ENCODE measurements at places on chromosomes 2 and 18. TPM values are rescaled to one million over a fixed set of nuclear protein-coding genes. Genes with fewer than 3 reads are reported as not detected.

- no peak overlapping the region for H3K27ac ChIP-seq
- no peak for DNase-seq
- H3K27me3 ChIP-seq: no peaks in the 10 kb centered on the region
- no peaks in the 10 kb centered on the region for H3K4me1 ChIP-seq
- no peak overlapping the region for H3K4me3 ChIP-seq
Measured at GRCh38 chr2:1674276-1674675, 70.0 kb downstream of the PXDN start.

DNA sequence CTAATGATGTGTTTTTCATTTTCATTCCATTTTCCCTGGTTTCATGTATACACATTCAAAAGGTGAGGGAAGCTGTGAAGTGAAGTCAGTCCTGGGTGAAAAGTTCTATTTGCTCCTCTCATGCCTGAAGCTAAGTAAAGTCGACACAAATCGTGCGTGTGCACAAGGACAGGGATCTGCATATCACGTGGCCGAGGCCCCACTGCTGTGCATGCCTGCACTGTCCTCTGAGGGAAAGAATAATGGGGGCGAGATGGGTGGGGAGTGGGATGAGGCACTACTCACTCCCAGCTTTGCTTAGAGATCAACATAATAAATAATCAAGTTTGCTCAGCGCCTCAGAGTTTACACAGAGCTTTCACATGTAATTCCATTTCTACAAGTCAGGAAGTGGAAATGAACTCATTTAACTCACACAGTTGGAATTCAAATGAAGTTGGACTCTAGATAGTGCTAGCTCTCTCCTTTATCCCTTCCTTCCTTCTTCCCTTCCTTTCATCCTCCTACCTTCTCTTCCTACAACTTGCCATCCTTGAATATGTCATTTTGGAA, 5.1 kb upstream of the PTPRM start:
- DNase-seq: no peak
- no peaks in the 10 kb centered on the region for H3K36me3 ChIP-seq
- H3K27me3 ChIP-seq: peaks cover 23% of the 10 kb centered on the region
- peaks cover 3% of the 10 kb centered on the region for H3K4me1 ChIP-seq

Gene NUP35
- 14.4 TPM for total RNA-seq

- no peak overlapping the region for H3K4me3 ChIP-seq
- no peak for DNase-seq
- peaks cover 3% of the 10 kb centered on the region for H3K27me3 ChIP-seq
Measured at GRCh38 chr2:122061831-122062230, 306.4 kb downstream of the TSN start.

GRCh38 chr2:219836647-219837177, 209.3 kb downstream of the SLC4A3 start:
- no peak for DNase-seq
- no peak overlapping the region for H3K27ac ChIP-seq
- no peak overlapping the region for H3K4me3 ChIP-seq
- H3K36me3 ChIP-seq: no peaks in the 10 kb centered on the region
- H3K27me3 ChIP-seq: peaks cover 4% of the 10 kb centered on the region
- no peaks in the 10 kb centered on the region for H3K4me1 ChIP-seq

Gene NLRC4
- total RNA-seq: not detected

DNA sequence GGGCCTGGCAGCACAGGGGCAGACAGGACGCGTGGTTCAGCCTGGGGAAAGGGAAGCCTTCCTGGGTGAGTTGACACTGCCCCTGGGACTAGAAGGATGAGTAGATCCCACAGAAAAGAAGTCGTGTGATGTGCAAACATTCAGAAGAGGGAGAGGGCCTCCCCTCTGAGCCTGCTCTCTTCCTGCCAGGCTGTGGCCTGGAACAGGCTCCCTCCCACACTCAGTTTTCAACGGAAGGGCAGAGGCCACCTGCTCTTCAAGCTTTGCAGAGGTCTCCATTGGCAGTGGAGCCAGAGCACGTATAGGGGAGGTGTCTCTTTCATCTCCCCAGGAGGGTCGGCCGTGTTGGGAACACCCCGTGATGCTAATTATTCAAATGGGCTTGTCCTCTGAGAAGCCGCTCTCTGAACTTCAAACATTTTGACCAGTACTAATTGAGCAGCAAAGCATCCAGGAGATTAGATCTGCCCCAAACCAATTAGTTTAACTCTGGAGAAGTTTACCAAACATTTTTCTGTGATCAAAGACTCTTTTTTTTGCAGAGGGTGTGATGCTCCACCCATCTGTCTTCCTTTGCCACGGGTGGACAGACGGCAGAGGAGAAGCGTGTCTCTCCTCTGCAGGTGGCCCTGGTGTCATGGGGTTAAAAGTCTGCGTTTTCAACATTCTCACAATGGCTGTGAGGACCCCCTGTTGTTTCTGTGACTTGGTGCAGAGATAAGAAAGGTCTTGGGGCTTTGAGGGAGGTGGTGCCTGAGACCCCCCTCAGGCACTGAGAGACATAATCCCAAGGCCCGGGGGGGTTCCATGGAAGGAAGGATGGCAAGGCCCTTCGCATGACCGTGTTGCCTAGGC, 29.5 kb upstream of the ODC1 start:
- no peaks in the 10 kb centered on the region for H3K36me3 ChIP-seq
- H3K4me3 ChIP-seq: no peak overlapping the region
- H3K4me1 ChIP-seq: peaks cover 16% of the 10 kb centered on the region
- DNase-seq: no peak

Gene SERPINB10
- total RNA-seq: not detected

GRCh38 chr2:239318151-239318611, 82.6 kb downstream of the HDAC4 start:
- H3K4me3 ChIP-seq: no peak overlapping the region
- peaks cover 33% of the 10 kb centered on the region for H3K36me3 ChIP-seq
- H3K4me1 ChIP-seq: peaks cover 35% of the 10 kb centered on the region
- no peak overlapping the region for H3K27ac ChIP-seq
- DNase-seq: peak; percentile 16

GRCh38 chr2:28702415-28702861, 49.2 kb upstream of the PPP1CB start:
- peaks cover 9% of the 10 kb centered on the region for H3K4me1 ChIP-seq
- peaks cover 5% of the 10 kb centered on the region for H3K36me3 ChIP-seq
- DNase-seq: no peak
- peak overlapping the region; percentile 29 for H3K27ac ChIP-seq
- no peak overlapping the region for H3K4me3 ChIP-seq
- H3K27me3 ChIP-seq: no peaks in the 10 kb centered on the region

DNA sequence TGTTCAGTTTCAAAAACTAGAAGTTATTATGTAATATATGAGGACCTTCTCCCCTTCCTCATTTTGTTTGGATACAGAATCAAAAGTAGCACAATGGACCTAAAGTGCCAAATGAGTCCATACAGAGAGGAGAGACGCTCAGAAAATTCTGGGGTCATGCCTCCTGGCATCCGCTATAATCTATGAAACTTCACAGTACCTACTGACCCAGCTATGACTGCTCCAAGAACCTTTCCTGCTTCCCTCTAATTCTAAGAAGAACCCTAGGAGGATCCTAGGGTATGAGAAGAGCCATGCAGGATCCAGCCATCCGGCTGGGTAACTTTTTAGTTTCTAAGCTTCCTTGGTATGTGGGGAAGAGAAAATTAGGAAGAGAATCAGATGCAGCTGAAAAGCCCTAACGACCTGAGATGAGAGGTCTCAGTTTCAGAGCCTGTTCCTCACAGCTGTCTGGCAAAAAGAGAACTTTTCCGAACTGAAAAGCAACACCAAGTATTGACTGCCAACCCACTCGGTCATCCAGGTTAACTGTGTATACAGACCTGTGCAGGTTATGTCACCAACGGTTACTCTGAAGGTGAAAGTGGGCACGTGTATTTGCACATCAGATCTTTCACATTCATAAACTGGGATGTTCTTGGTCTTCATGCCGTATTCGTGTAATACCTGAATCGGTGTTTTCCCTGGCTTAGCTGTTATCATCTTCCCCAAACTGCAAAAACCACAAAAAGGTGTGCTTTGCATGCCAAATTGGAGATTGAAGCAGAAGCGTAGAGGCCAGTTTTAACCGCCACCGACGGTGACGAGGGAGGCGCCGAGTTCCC, 1.1 kb downstream of the PRKRA start:
- peaks cover 18% of the 10 kb centered on the region for H3K36me3 ChIP-seq
- H3K4me1 ChIP-seq: peaks cover 33% of the 10 kb centered on the region
- peak overlapping the region; percentile 87 for H3K4me3 ChIP-seq
- H3K27ac ChIP-seq: peak overlapping the region; percentile 90
- H3K27me3 ChIP-seq: no peaks in the 10 kb centered on the region

Gene NDC80
- 34.3 TPM for total RNA-seq

GRCh38 chr2:658426-658825, 18.8 kb downstream of the TMEM18 start:
- H3K4me1 ChIP-seq: no peaks in the 10 kb centered on the region
- no peak overlapping the region for H3K4me3 ChIP-seq
- no peak for DNase-seq
- H3K36me3 ChIP-seq: peaks cover 4% of the 10 kb centered on the region
- H3K27ac ChIP-seq: no peak overlapping the region
- peaks cover 31% of the 10 kb centered on the region for H3K27me3 ChIP-seq

DNA sequence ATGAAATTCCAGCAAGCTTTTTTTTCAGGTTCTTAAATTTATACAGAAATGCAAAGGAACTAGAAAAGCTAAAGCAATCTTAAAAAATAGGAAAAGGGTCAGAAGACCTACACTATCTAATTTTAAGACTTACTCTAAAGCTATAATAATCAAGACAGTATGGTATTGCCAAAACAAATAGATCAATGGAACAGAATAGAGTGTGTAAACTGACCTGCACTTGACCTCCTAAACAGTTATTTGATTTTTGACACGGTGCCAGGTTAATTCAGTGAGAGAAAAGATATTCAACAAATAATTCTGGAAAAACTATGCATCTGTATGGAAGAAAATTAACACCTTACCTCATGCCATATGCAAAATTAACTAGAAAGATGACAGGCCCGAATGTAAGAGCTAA, 73.6 kb downstream of the OLA1 start:
- H3K27me3 ChIP-seq: no peaks in the 10 kb centered on the region
- H3K36me3 ChIP-seq: peaks cover 27% of the 10 kb centered on the region
- DNase-seq: no peak
- peaks cover 4% of the 10 kb centered on the region for H3K4me1 ChIP-seq

DNA sequence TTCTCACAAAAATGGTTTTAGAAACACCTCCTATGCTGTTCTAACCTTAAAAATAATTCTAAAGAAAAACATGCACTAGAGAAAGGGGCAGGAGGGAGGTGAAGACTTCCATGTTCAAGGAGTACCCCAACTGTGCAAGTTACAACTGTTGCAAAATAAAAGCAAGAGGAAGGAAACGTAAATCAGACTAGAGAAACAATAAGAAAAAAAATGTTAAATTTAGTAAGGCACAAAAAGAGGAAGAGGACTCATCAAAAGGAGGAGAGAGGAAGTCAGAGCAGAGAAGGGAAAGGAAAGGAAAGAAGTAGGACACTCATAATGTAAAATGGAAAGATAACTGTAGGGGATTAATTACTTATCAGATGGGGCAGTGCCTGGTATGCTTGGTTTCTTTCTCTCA, 34.1 kb downstream of the RAPH1 start:
- no peak overlapping the region for H3K4me3 ChIP-seq
- peaks cover 9% of the 10 kb centered on the region for H3K36me3 ChIP-seq
- H3K4me1 ChIP-seq: peaks cover 5% of the 10 kb centered on the region

- H3K36me3 ChIP-seq: no peaks in the 10 kb centered on the region
- no peak overlapping the region for H3K4me3 ChIP-seq
- DNase-seq: no peak
- H3K27me3 ChIP-seq: no peaks in the 10 kb centered on the region
- H3K27ac ChIP-seq: no peak overlapping the region
Measured at GRCh38 chr2:157894694-157895435, 18.7 kb upstream of the ACVR1 start.

DNA sequence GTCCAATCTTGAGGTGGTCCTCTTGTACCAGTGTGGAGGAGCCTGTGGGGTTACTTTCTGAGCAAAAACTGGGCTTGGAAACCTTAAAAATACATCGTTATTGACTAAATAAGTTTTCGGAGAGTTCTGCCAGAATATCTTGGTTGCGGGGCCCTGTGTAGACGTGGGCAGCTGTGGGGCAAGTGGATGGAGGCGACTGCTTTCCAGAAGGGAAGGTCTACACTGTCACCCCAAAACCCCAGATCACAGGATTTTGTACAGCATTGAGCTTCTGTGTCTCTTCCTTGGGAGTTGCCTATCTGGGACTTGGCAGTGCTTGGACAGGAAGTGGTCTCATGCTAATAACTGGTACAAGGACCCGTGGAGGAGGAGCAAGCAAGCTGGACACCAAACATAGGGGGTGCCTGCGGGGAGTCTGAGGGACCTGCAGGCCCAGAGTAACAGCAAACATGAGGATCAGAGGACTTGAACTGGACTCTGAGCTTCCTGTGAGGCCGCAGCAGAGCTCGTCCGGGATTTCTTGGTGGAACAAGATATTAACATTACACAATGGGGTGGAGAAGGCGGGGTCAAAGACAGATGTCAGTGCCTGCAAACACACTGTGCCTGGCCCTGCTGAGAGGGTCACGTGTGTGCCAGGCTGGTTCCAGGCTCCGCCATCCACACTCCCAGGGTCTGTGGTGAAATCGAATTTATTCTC, 48.0 kb upstream of the CTLA4 start:
- H3K27ac ChIP-seq: no peak overlapping the region
- no peak overlapping the region for H3K4me3 ChIP-seq
- no peaks in the 10 kb centered on the region for H3K36me3 ChIP-seq
- H3K4me1 ChIP-seq: peaks cover 10% of the 10 kb centered on the region
- peaks cover 46% of the 10 kb centered on the region for H3K27me3 ChIP-seq

GRCh38 chr18:35441857-35442595, 55.7 kb downstream of the INO80C start:
- peaks cover 3% of the 10 kb centered on the region for H3K27me3 ChIP-seq
- H3K36me3 ChIP-seq: no peaks in the 10 kb centered on the region
- H3K4me1 ChIP-seq: no peaks in the 10 kb centered on the region

DNA sequence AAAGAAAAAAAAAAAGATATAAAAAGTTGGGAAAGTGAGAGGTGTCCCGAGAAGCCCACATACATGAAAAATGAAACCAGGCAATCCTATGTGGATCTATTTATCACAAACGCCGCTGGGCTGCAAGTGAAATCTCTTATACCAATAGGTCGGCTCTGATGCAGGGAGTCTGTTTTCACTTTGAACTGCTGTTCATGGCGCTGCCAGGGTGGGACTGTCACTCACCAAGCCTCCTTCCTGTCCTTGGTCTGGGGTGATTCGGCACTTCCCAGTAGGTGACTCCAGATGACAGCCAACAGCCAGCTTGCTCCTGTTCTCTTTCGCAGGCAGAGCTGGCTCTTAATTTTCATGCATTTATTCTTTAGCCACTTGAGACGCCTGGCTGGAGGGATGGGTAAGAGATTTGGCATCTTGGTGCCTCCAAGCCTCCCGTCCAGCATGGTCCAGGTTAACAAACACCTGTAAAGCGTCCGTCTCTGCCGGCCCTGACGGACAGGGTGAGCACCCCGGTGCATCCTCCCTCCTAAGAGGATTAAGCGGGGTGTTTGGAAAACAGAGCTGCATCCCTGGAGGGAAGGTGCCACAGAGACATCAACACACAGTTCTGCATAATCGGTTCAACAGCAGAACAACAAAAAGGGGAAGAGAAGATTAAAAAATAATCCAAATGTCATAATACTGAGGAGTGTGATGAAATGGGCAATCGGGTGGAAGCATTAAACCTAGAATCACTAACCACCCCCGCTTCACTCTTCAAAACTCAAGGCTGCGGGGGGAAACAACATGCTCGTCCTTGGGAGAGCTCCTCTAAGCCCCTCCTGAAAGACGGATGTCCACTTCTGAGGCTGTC, 58.7 kb downstream of the STEAP3 start:
- DNase-seq: no peak
- no peaks in the 10 kb centered on the region for H3K36me3 ChIP-seq
- peaks cover 3% of the 10 kb centered on the region for H3K27me3 ChIP-seq
- no peaks in the 10 kb centered on the region for H3K4me1 ChIP-seq

Gene LOXHD1
- total RNA-seq: not detected
